ENCODE measurements at places on chromosomes 3 and 15. TPM values are rescaled to one million over a fixed set of nuclear protein-coding genes. Genes with fewer than 3 reads are reported as not detected.

ADAMTS17 gene
- polyA plus RNA-seq, result not detected

TTLL13 gene
- polyA plus RNA-seq, result not detected

DNA sequence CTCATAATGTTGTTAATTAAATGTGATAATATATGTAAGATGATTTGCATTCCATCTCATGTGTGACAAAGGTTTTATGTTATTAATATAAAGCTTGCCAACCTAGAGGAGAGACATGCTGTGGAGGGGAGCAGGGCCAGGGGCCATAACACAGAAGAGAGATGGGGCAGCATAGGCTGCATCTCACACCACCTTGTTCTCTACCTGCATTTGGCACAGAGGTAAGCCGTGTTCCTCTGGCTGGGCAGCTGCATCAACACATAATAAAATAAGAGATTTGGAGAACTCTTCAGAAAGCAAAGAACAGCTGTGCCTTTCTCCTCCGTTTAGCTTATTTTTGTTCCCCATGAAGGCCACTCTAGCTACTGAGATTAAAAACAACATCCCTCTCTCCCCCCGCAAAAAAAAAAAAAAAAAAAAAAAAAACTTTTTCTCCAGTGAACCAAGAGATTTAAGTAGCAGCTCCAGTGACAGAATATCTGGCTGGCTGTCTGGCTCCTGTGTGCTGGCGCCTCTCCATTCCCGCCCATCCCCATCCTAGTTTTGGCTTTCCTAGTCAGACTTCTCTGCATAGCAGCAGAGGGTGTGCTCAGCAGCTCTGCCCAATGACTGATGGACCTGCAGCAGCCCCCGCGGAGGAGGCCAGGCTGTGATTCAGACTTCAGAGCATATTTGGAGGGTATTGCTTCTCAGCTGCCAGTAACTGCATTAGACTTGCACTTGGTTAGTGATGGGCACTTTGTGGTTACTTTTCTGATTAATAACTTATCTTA lies 52.2 kb upstream of the STXBP5L start:
- H3K4me1 ChIP-seq, result no peaks in the 10 kb centered on the region
- no peak overlapping the region for H3K27ac ChIP-seq
- H3K27me3 ChIP-seq, result no peaks in the 10 kb centered on the region
- DNase-seq, result no peak
- no peaks in the 10 kb centered on the region for H3K36me3 ChIP-seq

DNA sequence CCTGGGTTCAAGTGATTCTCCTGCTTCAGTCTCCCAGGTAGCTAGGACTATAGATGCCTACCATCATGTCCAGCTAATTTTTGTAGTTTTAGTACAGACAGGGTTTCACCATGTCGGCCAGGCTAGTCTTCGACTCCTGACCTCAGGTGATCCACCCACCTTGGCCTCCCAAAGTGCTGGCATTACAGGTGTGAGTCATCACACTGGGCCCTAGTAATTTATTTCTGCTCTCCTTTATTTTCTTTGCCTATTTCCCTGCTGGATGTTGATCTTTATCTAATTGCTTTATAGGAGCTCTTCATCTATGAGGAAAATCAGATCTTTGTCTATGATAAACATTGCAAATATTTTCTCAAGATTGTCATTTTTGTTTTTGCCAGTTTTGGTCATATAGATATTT lies 31.7 kb downstream of the UQCC5 start:
- H3K27ac ChIP-seq, result no peak overlapping the region
- no peaks in the 10 kb centered on the region for H3K27me3 ChIP-seq
- no peak overlapping the region for H3K4me3 ChIP-seq
- no peaks in the 10 kb centered on the region for H3K4me1 ChIP-seq
